Type B pancreatic cell (in vitro differentiated cells): ENCODE measurements at places on chromosomes 2 and 18. TPM values are rescaled to one million over a fixed set of nuclear protein-coding genes. Genes with fewer than 3 reads are reported as not detected.

DNA sequence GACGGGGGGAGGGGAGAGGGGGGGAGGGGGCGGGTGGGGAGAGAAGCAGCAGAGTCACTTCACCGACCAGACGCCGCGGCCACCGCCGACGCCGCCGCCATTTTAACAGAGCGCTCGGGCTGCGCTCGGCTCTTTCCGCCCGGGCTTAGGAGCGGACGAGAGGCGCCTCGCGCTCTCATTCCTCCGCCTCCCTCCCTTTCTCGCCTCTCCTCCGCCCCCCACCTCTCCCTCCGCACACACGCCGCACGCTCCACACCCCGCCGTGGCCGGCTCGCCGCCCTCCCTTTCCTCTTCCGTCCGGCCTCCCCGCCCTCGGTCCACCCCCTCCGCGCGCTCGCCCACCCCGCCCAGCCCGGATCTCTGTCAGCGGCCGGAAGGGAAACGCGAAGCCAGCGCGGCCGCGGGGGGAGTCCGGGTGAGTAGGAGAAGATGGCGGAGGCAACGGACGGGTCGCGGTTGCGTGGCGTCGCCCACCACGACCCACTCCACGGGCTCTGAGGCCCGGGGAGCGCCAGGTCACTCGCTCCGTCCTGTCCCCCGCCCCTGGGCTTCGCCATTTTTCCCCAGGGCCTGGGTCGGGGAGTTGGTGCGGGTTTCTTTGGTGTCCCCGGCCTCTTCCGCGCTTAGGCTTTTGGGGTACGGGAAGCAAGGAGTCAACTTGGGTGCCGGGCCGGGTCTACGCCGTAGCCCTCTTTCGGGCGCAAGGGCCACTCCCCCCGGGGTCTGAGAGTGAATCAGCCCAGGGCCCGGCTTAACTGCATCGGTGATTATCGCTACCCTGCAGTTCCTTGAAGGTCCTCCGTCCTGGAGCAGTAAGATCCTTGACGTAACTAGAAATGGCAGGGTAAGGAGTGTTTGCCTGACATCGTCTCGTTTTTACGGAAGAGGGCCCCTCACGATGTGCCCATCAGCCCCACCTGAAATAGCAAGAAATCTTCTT lies at the start of gene USP34:
TSS of gene USP34 (minus strand) at position 123 of the 940 bp plus-strand sequence. CDS start 395 bp downstream, outside the sequence.
- DNase-seq, result peak; percentile 92

- no peak for DNase-seq
These were observed 39.1 kb downstream of the CDC42EP3 start for GRCh38 chr2:37632310-37632709.

GRCh38 chr2:144965172-144965571 lies 445.3 kb upstream of the ZEB2 start:
- DNase-seq, result no peak

DNA sequence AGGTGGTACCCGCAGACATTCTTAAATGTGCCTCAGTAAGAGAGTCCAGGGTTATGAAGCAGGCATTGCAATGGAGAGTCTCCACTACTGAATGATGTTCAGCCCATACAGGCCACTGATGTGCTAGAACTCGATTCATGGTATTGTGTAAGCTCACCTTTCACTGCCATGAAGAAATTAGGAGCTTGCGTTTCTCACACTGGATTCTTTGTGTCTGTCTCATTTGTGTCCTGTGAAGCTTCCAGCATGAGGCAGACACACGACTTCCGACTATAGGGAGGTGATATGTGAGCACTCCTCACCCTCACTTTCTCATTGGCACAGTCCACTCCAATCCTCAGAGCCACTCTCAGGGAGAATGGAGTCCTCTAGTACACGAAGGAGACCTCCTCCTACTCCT lies 677.4 kb upstream of the RAB6C start:
- no peak for DNase-seq

DNA sequence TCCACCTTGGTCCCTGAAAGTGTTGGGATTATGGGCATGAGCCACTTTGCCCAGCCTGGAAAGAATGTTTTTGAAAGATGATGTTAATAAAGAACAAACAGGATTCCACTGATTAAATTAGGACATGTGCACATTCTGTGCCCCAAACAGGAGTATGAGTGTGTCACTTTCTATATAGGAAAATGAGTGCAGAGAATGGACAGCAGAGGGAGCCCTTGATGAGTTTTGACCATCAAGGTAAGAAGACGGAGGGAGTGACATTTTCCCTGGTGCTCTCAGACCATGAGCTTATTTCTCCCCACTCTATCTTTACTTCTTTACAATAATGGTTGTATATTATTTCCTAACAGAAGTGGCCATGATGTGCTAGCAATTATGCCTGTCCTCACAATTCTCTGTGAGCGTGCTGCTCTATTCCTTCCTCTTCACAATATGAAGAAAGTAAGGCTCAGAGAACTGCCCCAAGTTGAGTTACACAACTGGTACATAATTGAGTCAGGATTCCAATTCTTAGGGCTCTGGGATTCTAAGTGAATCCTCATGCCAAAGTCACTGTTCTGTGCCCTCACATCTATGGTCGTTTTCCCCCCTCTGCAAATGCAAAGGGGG lies 20.6 kb downstream of the RPL37A start:
- no peak for DNase-seq

GRCh38 chr18:61851940-61852451 lies 40.8 kb downstream of the RNF152 start:
- DNase-seq, result no peak

GRCh38 chr2:5454051-5454390 lies 238.2 kb upstream of the SOX11 start:
- no peak for DNase-seq

DNA sequence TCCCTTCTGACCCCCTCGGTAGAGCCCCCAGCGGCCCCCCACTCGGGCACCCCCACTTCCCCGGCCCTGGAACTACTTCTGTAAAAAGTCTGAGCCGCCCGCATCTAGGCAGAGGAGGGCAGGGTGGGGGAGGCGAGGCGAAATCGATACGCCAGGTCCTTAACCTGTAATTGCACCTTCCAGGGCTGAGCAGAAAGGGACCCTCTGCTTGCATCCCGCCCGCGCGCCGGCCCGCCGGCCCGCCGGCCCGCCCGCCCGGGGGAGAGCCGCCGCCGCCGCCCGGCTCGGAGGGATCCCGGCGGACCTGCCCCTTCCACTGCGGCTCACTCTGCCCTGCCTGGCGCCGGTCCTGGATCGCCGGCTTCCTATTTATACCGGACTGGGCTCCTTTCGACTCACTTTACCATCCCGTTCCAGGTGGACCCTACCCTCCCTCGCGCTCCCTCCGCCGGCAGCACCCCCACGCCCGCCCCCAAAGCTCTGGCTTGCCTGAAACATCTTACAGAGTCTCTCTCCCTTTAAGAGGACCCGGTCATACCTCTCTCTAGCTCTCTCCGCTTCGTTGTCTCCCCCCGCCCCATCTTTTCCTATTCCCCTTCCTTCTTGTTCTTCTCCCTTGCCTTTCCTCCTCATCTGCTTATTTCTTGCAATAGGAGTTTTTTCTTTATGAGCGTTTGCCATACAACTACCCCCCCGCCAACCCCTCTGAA lies 797 bp downstream of the KLHL14 start:
- no peak for DNase-seq

DNA sequence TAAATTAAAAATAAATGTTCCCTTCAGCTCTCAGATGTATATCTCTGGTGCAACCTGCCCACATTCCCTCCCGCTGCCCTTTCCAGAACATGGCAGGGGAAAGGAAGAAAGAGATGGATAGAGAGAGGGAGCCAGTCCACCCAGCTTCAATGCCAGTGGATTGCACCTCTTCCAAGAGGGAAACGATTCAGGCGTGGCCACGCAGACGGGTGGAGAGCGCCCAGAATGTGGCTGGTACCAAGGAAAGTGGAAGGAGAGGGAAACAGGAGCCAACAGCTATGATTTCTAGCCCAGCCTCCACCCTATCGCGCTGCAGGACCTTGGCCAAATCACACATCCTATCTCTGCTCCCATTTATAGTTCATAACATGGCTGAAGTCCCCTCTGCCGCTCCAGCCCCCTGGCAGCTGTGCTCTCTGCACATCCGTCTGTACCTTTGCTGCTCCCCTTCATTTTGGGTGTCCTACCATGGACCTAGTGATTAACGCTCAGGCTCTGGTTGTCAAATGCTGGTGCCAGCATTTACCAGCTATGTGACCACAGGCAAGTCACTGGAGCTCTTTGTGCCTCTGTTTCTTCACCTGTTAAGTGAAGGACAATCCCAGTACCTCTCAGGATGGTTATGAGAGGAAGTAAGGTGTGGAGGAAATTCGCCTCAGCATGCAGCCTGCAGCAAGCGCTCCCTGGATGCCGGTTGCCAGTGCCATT lies 66.5 kb downstream of the SFXN5 start:
- no peak for DNase-seq

- DNase-seq, result no peak
These were observed 74.8 kb upstream of the FRZB start for GRCh38 chr2:182941121-182941722.

GRCh38 chr2:129935118-129935517 lies 44.3 kb upstream of the RAB6C start:
- peak; percentile 27 for DNase-seq

- no peak for DNase-seq
These were observed 83.3 kb downstream of the KCNS3 start for GRCh38 chr2:17961789-17962188.

- no peak for DNase-seq
These were observed 139.4 kb upstream of the CELF4 start for GRCh38 chr18:37705016-37705415.

GRCh38 chr2:230589497-230590015 lies 123.1 kb upstream of the CAB39 start:
- DNase-seq, result no peak

DNA sequence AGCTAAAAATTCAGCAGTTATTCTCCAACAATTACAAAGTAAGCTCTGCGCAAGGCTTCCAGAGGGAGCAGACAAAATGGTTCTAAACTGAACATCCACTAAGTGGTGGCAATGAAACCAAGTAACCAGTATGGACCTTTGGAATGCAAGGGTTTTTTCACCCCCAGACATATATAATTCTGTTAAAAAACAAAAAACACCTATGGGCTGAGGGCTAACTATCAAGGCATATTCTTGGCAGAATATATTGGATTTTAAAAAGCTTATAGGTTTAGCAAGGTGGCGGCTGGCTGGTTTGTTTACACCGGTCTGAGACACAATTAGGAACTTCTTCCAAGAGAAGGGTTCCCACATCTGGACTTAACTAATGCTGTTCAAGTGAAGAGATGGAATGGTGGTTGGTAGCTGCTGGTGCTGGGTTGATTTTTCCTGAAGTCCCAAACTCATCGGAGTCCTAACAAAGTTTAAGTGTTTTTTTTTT lies 2.8 kb downstream of the ZFP36L2 start:
- no peak for DNase-seq

DNA sequence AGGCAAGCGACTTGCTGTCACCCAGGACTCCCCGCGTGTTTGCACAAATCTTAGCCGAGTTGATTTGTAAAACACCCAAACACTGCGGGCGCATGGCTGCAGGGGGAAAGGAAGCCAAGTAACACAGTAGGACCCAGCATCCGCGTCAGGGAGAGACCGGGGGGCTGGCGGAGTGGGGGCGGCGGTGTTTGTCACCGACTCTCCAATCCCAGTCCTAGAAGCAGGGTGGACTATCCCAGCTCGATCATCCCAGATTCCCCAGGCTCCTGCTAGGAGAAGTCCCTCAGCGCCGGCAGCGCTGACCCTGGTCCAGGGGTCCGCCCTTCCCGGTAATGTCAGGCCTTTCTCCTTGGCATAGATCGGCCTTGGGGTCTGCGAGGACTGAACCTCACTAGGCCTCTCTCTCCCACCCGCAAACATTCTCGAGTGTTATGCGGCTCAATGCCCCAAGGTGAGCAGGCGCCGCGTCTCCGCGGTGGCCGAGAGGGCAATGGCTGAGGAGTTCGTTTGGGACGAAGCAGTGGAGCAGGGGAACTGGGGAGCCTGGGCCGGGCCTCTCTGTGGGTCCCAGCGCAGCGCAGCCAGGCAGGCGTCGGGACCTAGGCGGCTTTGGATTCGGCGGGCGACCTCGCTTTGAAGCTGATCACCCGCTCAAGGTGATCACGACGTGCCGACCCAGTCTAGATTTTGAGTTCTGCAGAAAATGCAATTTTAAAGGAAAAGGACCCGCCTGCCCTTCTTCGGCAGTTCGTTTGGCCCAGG lies 1.5 kb upstream of the GDF7 start:
- no peak for DNase-seq

DNA sequence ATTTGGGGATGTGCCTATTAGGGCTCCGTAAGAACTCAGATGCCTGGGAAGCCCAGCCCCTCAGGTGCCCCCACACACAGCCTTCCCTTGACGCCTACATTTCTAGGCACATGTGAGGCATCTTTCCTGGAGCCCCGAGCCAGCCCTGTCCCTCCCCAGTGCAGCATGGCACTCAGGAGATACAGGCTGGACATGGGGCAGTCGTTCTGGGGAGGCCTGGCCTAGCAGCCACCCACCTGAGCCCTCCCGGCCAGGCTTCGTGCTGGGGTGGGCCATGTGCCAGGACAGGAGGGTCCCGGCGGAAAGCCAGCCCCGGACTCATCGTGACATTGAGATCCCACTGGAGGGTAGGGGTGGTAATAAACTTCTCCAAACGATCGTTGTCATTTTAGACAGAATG lies 15.2 kb downstream of the BOK start:
- no peak for DNase-seq

GRCh38 chr2:162925595-162925994 lies 87.0 kb upstream of the KCNH7 start:
- no peak for DNase-seq

DNA sequence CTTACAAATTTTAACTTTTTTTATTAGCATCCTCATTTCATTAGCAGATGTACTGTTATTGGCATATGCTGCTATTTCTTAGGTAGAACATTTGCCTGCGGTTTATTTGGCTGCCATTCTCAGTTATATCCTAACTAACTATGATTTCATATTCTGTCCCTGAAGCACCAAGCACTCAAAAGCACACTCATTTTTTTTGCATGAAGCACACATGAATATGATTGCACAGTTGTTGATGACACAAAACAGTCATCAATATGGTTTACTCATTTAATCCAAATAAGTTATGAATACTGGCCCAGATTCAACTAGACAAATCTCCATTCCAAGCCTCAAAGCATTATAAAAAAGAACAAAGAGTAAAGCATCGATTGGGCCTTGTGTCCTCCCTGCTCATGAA lies 129.4 kb upstream of the CNTNAP5 start:
- DNase-seq, result no peak

- DNase-seq, result no peak
These were observed 822 bp upstream of the GPD2 start for GRCh38 chr2:156435396-156435717.

DNA sequence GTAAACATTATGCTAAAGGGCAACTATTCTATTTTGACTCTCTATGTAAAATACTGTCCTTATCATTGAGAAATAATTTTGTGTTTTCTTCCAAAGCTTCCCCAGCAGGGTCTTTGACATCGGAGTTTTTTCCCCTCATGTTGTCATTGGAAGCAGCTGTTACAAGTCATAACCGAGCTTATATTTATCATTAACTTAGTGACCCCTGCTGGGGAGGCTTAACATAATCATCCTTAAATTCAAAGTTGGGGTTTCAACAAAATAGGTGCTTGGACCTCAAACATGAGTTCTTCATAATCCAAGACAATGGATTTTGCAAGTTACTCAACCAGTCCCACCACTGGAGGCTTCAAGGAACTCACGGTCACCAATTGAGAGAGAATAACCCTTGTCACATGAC lies 330.9 kb downstream of the DCC start:
- no peak for DNase-seq

Gene GAL3ST2
- 0.19 and 0.29 TPM in 2 replicates for total RNA-seq

Gene UGT1A5
- not detected in 2 replicates for total RNA-seq

Gene CDK5R2
- total RNA-seq, result 5.9 and 10.0 TPM in 2 replicates

Gene POU3F3
- total RNA-seq, result 0.14 and 2.1 TPM in 2 replicates

Gene PCBP1
- total RNA-seq, result 316 and 349 TPM in 2 replicates

Gene AP1S3
- total RNA-seq, result 7.8 and 16.1 TPM in 2 replicates

Gene LINC00305
- not detected in 2 replicates for total RNA-seq
